ENCODE measurements at places on chromosomes 7 and 10.

- peak; percentile 38 for DNase-seq
These were observed 509 bp upstream of the ING3 start for GRCh38 chr7:120949998-120950538.

- DNase-seq: no peak
These were observed 17.1 kb downstream of the BRAT1 start for GRCh38 chr7:2537981-2538851.

- DNase-seq: no peak
These were observed 57.5 kb upstream of the PPP1R3C start for GRCh38 chr10:91690412-91690811.

DNA sequence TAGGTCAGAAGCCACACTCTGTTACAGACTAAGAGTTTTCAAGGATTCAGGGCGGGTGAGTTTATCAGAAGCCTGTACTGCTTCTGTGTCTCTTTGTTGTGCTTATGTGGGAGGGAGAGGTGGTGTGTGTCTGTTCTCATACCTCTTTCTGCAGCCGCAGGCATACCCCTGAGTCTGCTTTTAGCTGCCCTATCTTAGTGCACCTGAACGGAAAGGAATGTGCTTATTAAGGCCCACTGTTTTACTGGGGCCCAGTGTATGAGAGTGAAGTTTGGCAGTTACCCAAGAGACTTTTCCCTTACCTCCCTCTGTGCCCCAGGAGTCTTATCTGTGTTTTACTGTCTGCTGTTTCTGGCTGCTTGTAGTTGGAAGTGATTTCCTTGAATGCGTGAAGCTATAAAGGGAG is 104.3 kb downstream of the TYW1 start:
- no peak for DNase-seq

DNA sequence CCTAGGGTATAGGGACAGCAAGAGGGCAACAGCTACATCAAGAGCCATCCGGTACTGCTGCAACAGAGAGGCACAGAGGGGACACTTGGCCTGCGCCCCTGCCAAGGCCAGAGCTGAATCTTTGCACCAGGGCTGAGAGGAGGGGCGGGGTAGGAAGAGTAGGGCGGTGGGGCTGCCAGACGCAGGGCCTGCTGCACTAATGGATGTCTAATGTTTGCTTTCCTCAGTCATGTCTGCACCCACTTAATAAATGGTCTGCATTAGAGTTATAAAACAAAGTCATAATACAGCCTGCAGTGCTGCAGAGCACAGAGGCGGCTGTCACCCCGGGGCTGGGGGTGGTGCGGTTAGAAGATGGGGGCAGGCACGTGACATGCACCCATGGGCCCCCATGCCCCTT is 42.2 kb upstream of the SLC29A3 start:
- no peak for DNase-seq

GRCh38 chr7:120979765-120980499 is 8.6 kb upstream of the CPED1 start:
- DNase-seq: no peak

- DNase-seq: no peak
These were observed 12.5 kb downstream of the ZNF365 start for GRCh38 chr10:62386356-62387320.

Measured in NCI-H510A treated with DMSO at 0.1 percent for 48 hours (cell line).